ENCODE measurements at places on chromosomes 2 and 18. TPM values are rescaled to one million over a fixed set of nuclear protein-coding genes. Genes with fewer than 3 reads are reported as not detected.

DNA sequence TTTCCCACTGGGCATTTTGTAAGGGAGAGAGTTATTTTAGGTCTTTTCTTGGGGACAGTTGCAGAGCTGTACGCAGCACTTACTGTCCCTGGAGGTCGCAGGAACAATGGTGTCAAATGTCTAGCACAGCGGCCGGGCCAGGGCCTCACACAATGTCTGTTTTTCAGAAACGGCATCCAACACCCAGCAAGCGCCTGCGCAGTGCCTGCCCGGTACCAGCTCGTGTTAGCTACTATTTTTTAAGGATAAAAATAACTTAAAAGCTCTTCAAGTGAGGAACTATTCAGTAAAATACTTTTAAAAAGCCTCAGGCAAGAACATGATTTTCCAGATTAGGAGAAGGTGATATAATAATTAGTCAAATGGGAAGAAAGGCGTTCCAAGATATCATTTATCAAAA, 90.0 kb downstream of the MBP start:
- H3K27me3 ChIP-seq, result no peaks in the 10 kb centered on the region
- H3K27ac ChIP-seq, result peak overlapping the region; percentile 23
- H3K4me1 ChIP-seq, result no peaks in the 10 kb centered on the region
- no peaks in the 10 kb centered on the region for H3K36me3 ChIP-seq
- no peak overlapping the region for H3K4me3 ChIP-seq

The GCG gene
- not detected for total RNA-seq

DNA sequence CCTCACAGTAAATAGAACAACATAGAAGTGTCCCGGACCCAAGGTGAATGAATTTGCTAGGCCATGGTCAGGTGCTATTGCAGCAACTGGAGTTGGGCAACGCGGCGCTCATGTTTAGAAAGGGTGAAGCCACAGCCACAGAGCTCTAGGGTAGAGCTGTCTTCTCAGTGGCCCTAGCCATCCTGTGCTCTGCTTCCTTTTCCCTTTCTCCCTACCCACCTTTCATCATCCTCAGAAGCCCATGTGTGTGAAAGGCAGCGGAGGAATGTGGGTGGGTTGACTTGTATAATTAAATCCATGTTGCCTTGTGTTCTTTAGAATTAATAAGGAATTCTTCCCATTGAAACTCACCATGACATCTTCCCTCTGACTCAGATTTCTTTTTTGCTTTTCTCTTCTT, 336.7 kb downstream of the OSR1 start:
- peaks cover 24% of the 10 kb centered on the region for H3K4me1 ChIP-seq
- peak; percentile 62 for DNase-seq

GRCh38 chr18:12658426-12659138, 675 bp upstream of the SPIRE1 start:
- H3K36me3 ChIP-seq, result no peaks in the 10 kb centered on the region
- DNase-seq, result peak; percentile 91
- no peak overlapping the region for H3K27ac ChIP-seq

The ADD2 gene
- total RNA-seq, result not detected

- H3K4me3 ChIP-seq, result peak overlapping the region; percentile 25
- H3K27ac ChIP-seq, result peak overlapping the region; percentile 75
- H3K4me1 ChIP-seq, result peaks cover 7% of the 10 kb centered on the region
- no peaks in the 10 kb centered on the region for H3K27me3 ChIP-seq
Measured at GRCh38 chr2:231364961-231365810, 30.3 kb upstream of the B3GNT7 start.

The TIA1 gene
- total RNA-seq, result 92.5 TPM

DNA sequence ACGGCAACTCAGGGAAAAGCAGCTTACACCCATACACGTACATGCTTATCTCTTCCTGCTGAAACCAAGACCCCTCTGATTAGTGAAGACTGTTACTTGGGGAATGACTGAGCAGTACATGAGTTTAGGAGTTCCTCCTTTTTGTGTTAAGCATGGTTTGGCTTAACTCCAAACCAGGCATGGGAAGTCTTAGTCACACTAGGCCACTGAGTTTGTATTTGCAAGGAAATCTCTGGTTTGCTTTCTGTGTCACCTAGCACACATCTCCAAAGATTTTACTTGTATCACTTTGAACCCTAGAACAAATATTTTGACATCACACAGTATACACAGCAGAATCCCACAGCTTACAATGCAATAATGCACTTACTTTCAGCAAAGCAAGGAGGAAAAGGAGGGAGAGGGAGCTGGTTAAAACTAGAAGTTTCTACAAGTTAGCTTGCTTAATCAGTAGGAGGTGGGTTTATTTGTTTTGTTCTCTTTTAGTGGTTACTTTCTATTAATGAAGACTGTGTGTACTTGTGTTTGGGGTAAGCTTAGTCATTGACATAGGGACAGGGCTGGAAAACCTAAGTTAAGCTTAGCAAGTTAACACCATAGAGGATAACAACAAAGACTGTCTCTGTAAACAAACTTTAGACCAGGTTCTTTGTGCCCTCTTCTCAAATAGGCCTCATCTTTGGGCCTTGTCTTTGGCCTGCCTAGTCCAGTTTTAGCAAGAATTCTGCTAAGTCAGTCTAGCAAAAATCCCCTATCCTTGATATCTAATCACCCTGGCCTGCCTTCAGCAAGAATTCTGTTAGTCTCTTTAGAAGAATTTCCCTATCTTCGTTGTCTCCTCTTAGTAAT, 219.4 kb downstream of the MREG start:
- H3K36me3 ChIP-seq, result no peaks in the 10 kb centered on the region
- H3K27me3 ChIP-seq, result no peaks in the 10 kb centered on the region
- H3K4me1 ChIP-seq, result peaks cover 41% of the 10 kb centered on the region
- DNase-seq, result peak; percentile 51
- peak overlapping the region; percentile 95 for H3K27ac ChIP-seq
- no peak overlapping the region for H3K4me3 ChIP-seq

The RFTN2 gene
- 14.5 TPM for total RNA-seq

DNA sequence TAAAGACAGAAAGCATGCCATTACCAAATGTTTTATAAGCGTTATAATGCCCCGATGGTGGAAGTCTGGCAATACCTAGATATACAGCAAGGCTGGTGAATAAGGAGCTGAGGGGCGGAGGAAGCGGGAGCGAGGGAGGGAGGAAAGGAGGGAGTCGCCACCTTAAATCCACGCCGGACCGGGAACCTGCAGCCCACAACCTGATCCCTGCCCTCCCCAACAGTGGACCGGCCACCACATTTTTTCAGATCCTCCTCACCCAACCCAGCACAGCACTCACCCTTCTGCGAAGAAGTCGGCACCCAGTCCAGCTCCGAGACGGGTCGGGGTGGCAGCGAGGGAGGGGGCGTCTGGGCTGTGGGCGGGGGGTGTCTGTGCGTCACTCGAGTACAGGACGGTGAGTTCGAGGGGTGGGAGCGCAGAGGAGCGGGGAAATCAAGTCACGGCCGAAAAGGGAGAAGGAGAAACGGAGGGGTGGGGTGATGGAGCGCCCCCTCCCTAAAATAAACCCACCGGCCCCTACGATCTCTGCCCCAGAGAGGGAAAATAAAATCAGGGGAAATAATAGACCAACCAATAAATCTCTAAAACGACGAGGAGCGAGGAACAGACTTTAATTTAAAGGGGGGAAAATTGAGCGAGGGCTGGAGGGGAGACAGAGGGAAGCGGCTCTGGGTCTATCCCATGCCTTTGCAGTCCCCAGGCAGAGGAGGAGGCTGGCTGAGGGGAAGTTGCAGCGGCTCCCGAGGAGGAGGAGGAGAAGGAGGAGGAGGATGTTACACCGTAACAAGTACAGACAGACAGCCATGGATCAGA, 96.5 kb upstream of the SERTAD2 start:
- H3K27ac ChIP-seq, result peak overlapping the region; percentile 91
- no peaks in the 10 kb centered on the region for H3K27me3 ChIP-seq
- peak; percentile 87 for DNase-seq
